ENCODE measurements at places on chromosomes 5 and 9.

- no peak for DNase-seq
These were observed 454.4 kb upstream of the TRPC7 start for GRCh38 chr5:136819526-136820302.

GRCh38 chr5:33816791-33817190, 75.0 kb downstream of the ADAMTS12 start:
- DNase-seq: no peak

GRCh38 chr9:15349892-15350761, 43.1 kb upstream of the TTC39B start:
- no peak for DNase-seq

GRCh38 chr9:103804077-103804735, 289.9 kb upstream of the SMC2 start:
- DNase-seq: no peak

DNA sequence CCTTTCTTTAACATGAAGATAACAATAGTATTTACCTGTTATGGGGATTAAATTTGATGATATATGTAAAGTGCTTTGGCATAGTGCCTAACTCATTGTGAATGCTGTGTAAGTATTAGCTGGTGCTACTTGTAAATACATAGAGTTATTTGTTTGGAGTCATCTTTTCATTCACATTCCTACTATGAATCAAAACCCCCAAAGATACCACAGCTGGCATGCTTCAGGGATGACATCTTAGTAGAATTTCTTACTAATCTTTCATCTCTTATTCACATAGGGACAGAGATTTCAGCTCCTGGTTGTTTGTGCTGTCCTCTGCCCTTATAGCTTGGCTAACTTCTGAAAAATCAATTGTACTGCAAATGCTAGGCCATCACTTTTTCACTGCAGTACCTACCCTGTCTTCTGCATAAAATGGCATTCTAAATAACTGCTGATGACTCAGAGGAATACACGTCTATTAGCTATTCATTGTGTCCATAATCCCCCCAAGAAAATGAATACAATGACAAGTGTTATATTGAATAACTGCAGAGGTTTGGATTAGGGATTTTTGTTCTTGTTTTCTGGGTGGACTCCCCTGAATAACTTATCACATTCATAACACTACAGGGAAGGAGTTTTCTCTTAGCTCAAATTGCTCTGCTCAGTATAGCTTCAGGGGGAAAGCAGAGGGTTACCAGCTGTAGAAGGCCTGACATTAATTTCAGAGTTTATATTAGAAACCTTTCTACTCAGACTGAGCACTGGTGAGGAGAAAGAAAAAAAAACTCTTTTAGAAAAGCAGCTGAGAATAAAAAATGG, 192.2 kb upstream of the C9orf72 start:
- DNase-seq: no peak

DNA sequence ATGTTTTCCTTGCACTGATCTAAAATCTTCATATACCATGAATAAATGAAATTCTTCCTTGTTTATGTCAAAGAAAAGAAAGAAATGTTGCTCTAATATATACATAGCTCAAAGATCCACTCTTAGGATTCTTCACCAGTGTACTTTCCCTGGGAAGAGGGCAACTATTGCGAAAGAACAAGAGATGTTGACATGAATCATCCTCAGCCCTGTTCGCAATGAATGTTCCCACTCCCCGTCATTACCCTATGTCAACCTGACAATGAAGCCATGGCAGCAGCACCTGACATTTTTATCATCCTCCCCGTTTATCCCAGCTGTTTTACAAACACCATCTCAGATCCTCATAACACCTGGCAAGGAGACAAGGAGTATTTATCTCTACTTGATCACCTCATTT, 409.1 kb upstream of the GRIA1 start:
- no peak for DNase-seq

GRCh38 chr5:92980491-92980890, 600.5 kb downstream of the NR2F1-AS1 start:
- no peak for DNase-seq

GRCh38 chr9:27365707-27366376, 68.9 kb upstream of the EQTN start:
- DNase-seq: no peak

- DNase-seq: no peak
These were observed 3.7 kb upstream of the UCK1 start for GRCh38 chr9:131534721-131535237.

DNA sequence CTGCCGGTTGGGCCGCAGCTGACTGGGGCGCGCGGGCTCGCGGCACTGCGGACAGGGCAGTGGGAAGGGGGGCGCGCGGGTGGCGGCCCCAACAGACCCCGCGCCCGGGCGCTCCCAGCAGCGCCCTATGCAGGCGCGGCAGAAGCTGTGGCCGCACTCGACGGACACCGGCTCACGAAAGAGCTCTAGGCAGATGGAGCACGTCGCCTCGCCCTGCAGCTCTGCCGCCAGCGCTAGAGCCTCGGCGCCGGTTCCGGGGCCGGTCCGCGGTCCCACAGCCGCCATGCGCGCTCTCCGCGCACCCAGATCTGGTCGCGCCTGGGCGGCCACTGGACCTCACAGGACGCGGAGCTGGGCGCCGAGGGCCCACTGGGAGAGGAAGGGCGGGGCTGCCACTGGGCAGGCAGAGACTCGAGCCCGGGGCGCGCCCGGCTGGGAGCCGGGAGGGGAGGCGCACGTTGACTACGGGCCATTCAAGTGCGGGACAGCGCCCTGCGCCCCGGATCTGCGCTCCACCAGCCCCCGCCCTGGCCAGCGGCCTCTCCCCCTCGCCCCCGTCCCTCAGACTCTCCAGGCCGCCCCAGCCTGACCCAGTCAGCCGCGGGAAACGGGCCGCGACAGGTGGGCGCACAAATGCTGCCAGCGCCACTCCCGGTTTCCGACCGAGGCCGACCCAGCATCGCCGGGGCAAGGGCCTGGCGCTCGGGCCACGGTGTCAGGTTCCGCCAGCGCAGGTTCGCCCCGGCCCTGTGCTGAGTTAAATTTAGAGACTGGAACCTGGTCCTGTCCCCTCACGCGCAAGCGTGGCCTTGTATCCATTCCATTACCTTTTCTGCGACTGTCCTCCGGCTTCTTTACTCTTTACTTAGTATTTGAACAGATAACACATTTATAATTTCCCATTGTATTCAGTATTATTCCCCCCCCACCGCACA, at the start of gene TRIM7:
TSS of gene TRIM7 (minus strand) at position 371 of the 935 bp plus-strand sequence. CDS start at position 285, 86 bp downstream.
- DNase-seq: peak; percentile 84

DNA sequence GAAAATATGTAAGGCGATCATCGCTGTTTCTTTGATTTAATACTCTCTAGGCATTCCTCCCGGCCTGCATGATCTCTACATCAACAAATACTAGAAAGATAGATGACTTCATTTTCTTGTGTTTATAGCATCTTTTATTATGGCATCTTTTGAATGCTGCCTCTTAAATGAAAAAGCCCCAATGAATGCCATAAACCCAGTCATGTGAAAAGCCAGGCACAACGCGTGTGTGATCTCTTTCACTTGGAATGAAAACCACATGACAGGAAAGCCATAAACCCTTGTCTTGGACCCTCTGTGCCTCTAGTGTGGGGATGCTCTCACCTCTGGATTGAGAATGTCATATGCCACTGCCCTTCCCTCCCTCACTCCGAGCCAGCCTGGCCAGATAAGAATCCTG, 476.2 kb downstream of the SEMA5A start:
- no peak for DNase-seq

- DNase-seq: peak; percentile 84
These were observed 1.8 kb downstream of the LURAP1L start for GRCh38 chr9:12776513-12777055.

DNA sequence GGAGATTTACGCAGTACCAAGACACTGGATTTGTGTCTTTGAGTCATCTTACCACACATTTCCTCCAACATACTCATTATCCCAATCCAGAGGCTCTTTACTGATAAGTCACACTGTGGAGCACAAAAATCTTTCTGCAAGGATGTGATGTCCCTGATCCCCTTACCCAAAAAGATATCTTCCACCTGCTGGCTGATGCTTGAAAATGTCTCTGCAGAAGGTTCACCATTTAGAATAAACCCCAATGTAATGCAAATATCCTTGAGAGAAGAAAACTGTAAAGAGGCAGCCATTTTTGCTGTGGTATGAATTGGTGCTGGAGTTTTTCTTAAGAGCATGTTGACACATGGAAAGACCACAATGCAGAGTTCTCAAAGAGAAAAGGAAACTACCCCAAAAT, 65.7 kb upstream of the RORB start:
- DNase-seq: no peak

GRCh38 chr5:102099766-102100331, 196.2 kb downstream of the SLCO4C1 start:
- DNase-seq: no peak

- DNase-seq: no peak
These were observed 5.5 kb downstream of the FSTL4 start for GRCh38 chr5:133606835-133607234.

DNA sequence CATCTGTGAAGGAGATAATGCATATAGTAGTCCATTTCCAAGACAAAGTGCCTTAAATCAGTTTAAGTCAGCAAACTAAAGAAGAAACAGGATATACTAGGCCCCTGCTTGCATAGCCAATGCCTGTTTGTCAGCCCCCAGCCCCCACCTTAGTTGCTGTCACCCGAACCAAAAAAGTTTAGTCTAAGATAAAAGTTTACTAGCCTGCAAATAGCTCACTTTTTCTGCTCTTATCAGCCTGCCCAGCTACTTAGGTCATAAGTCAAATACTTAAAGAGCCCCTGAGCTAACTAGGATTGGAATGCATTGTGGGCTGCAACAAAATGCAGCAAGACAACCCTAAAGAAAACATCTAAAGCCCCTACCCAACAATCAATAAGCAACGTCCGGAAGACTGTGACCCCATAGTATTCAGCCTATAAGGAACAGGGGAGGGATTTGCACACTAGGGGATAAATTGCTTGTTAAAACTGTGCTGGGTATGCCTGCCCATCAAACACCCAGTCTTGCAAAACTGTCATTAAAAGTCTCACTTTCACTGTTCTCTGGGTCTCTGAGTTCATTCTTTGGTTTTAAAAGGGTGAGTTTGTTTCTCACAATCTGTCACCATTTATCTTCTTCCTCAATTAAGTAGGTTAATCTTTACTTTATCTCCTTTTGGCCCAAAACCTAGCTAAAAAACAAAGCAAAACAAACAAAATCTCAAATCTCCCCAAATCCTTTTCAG, 92.4 kb upstream of the CEP78 start:
- no peak for DNase-seq

- no peak for DNase-seq
These were observed 109.7 kb downstream of the TSSK1B start for GRCh38 chr5:113325054-113325453.

DNA sequence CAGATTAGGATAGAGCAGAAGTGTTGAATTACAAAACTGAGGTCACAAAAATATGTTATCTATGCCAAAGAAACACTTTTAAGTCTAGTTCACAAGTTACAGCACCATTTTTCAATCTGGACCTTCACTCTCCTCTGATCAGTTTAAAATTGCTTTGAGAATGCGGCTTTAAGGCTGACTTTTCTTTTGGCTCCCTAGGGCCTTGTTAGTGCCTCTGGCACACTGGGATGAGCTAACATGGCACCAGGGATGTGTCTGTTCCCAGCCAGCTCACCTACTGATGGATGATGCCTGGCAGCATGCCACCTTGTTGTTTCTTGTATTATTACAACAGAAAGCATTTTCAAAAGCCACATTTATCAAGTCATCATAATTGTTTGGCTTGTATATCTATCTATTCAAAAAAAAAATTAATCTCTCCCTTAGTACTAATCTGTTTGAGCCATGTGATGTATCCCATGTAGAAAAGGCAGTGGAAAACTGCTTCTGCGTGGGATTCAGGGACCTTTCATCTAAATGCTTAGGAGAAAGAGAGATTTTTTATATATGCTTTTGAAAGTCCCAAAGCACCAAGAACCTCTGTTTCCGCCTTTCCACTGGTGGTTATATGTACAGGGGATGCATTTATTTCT, 46.6 kb downstream of the ADAMTSL1 start:
- DNase-seq: no peak

GRCh38 chr5:74491586-74491985, 148.9 kb downstream of the ENC1 start:
- DNase-seq: no peak

- DNase-seq: no peak
These were observed 29.4 kb downstream of the SH3RF2 start for GRCh38 chr5:145965804-145966203.

DNA sequence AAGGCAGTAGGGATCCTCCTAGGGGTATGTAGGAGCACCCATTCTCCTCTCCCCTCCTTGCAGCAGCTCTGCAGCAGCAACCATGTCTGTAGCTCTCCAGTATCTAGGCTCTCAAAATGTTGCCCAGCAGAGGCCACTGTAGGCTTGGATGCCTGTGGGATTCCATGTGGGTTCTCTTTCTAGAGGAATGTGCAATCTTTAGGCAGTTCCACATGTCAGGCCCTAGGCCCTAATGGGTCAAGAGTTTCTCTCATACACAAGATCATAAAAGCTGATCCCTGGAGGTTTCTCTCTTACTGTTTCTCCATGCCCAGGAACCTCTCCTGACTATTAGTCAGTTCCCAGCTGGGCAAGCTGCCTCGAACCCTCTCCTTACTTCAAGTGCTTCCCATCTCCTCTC, 215.8 kb downstream of the FRMD3 start:
- DNase-seq: no peak

DNA sequence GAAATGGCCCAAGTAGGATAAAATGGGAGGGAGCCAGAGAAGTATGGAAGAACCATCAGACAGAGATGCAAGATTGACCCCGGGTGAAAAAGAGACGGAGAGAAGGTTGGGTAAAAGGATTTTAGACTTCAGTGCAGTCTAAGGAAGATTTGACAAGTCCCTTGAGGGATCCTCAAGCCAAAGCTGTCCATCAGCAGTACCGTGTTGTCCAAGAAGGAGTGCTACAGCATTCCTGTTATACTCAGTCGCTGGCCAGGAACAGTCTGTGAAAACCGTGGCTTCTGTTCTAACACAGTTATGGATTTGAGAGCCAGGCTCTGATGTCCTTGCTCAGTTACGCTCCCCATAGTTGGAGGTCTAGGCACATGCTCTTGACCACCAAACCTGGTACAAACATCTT, 383.9 kb upstream of the DAB2 start:
- DNase-seq: no peak

DNA sequence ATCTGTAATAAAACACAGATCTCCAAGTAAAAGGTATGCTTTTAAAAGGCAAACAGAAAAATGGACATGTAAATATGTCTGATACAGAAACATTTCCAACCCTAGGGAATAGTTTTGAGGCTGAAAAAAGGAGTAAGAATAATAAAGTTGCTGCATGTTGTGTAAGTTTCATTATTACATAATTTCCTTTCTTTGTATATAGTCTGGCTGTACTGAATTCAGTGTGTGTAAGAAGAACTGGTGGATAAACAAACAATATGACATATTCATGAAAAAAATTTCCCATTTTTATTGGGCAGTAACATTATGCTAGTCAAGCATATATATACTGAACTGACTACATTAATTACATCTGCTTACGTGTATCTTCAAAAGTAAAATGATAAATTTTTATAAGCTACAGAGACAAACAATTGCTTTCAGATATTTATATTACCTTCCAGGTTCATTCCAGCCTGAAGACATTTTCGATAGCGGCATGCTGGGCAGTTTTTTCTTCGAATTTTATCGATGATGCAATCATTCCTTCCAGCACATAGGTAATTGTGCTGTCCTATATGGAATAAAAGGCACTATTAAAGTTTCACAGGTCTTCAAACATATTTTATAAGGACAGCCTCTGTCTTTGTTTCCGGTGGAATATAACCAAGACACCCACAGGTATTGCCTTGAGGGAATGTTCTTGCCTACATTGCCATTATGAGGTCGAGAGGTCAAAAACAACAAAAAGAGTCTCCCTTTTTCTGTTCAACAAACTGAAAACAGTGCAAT, 93.6 kb downstream of the NR3C1 start:
- no peak for DNase-seq

- no peak for DNase-seq
These were observed 310.6 kb downstream of the NDUFS4 start for GRCh38 chr5:53871050-53871449.
